Stimulated activated CD4-positive, alpha-beta T cell treated with anti-CD3 and anti-CD28 coated beads, TNF-alpha, amount 100 ng/mL, for 48 hours (primary cell): ENCODE measurements at places on chromosomes 3 and 15.

DNA sequence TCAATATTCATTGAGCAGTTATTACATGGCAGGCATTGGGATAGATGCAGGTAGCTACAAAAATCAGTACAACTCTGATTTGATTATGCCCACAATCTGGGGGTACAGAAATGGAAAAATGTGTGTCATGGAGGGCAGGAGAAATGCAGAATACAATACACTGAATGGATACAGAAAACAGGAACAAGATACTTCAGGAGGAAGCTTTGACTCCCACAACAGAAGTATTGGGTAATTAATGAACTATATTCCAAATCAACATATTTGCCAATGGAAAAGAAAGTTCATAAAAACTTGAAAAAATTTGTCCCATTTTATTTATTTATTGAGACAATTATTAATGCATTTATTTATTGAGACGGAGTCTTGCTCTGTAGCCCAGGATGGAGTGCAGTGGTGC lies 207.0 kb downstream of the SUCLG2 start:
- no peak for DNase-seq

DNA sequence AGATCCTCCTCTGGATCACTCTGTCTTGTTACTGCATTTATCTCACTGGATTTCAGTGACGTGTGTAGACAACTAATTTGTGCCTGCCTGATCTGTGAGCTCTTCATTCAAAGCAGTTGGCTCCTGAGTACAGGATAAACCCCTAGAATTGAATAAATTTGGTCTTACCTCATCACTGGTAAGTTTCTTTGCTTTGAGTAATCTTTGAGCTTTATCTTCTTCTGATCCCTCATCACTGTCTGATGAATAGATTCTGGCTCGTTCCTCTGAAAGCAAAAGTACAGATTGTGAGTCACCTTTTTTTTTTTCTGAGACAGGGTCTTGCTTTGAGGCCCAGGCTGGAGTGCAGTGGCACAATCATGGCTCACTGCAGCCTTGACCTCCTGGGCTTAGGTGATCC lies 24.5 kb downstream of the LEO1 start:
- no peak for DNase-seq

- DNase-seq = no peak
Measured at GRCh38 chr15:94198633-94199032, 32.7 kb upstream of the MCTP2 start.

DNA sequence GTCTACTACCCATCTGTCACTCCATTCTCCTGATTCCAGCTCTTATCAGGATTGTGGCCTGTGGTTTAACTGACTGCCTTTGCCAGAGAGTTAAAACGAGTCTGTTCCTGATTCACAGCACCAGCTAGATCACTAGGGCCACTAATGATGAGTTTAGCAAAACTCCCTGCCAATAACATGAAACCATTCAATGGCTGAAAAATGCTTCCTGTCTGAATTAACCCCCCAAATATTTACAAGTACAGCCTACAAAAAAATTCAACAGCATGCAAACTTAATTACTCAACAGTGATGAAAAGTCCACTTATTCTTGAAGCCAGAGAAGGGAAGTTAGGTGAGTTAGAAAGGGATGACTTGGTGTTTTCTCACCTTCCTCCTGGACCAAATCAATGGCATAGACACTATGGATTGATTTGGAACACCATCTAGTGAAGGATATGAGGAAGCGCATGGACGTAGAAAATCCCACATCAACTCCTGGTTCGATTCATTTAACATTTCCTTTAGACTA lies 141.4 kb downstream of the TGFBR2 start:
- no peak for DNase-seq

DNA sequence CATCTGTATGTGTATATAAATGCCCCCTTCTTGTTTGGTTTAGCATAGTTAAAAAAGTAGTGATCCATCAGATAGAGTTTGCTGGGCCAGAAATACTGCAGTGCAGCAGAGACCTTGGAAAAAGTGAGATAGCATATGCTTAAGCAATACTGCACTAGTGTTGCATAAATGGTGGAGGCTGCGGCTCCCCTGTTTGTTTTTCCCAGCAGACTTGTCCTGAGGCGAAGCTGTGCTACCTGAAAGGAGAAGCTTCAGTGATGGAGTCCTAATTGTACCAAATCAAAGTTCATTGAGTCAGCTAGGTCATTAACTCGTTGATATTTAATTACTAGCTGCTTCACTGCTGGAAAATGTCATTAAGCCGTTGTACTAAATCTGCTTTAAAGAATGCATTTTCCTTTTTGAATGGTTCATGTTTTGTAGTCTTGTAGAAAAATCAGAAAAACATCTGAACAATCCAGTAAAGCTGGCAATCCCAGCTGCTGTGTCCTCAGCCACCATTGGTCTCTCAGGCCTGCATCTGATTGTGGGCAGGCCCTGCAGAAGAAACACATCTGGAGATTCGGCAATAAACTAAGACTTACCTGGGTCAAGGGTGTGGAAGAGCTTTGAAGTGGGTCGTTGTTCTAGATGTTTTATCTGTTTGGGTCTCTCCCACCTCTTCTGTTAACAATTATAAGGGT lies 169.6 kb downstream of the B3GALNT1 start:
- no peak for DNase-seq

- DNase-seq = no peak
Measured at GRCh38 chr15:71325481-71325880, 210.2 kb downstream of the THSD4 start.

GRCh38 chr15:38551720-38552648 lies 12.6 kb downstream of the RASGRP1 start:
- no peak for DNase-seq

DNA sequence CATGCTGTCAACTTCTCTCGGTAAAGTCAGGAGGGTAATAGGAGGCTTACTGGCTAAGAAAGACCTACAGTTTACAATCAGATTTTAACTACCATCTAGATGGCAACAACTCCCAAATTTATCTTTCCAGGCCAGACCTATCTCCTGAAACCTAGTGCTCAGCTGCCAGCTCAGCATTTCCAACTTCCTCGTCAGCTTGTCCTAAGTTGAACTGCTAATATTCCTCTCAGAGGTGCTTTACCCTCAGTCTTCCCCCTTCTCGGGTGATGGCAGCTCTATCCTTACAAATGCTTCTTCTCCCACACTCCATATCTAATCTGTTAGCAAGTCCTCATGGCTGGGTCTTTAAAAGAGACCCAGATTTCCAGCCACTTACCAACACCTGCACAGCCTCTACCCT lies 36.9 kb upstream of the UBE2E2 start:
- no peak for DNase-seq

GRCh38 chr3:43075904-43076661 lies 29.8 kb downstream of the POMGNT2 start:
- no peak for DNase-seq

DNA sequence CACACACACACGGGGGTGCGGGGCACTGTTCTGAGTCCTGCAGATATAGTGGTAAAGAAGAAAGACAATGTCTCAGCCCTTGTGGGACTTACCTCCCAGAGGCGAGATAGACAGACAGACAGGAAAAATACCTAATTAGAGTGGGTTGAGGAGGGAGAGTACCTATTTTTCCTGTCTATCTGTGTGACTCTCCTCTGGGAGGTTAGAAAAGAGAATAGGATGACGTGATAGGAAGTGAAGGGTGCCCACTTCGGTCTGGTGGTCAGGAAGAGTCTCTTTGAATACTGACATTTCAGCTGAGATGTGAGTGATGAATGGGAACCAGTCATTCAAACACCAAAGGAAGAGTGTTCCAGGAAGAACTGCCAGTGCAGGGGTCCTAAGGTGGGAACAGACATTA lies 4.1 kb upstream of the APOD start:
- no peak for DNase-seq

DNA sequence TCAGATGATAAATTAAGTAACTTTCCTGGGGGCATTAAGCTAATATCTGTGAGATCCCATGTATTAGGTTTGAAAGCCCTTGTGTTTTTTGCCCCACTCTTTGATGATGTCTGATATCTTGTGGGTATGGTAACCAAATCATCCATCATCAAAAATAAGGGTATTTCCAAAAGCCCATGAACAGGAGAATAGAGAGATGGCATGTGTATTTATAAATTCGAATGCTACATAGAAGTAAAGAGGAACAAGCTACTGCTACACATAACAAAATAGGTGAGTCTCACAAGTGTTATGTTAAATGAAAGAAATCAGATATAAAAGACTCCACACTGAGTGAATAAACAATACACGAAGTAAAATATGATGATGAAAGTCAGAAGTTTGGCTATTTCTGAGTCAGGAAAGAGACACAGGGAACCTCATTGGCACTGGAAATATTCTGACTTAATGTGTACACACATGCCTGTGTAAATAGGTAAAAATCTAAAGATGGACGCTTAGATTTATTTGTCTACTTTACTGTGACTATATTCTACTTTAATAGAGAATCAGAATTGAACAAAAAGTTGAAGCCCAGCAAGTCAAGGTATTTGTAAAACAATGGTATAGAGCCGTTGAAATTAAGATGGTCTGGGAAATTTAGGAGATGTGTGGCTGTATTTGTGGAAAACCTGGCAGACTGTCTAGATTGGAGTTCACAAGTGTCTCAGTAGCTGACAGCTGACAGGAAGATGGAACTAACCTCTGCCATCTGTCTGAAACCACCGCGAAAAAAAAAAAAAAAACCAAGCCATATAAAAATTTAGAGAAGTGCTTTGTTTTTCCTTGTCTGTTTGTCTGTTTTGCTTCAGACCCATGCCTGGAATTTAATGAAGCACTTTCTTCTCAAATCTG lies 111.0 kb upstream of the TGFBR2 start:
- no peak for DNase-seq

DNA sequence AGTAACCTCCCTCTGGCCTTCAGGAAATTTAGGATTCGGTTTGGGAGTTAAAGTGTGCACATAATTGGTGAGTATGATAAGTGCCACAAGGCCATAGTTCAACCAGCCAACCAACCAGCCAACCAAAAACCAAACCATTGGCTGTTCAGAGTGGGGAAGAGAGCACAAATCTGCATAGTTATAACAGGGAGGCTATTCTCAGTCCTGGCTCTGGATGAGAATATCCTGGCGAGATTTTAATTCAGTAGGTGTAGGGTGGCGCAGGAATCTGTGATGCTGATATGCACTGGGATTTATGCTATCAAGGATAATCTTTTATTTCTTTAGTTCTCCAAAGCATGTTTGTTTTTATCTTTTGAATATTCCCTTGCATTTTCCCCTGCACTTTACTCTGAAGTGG lies 49.1 kb downstream of the AKAP13 start:
- DNase-seq = no peak

DNA sequence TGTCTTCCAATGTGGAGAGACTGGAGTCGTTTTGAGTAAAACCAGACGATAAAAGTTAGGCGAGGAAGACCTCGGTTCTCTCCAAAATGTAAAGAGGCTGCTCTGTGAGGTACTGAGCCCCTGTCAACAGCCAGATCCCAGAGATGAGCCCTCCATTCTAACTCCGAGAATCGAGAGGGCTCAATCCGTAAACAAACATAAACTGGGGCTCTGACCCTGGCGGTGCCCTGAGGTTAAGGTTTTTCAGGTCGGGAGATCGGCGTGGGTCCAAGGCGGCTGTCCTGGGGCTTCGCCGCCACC lies 417 bp downstream of the TBCCD1 start:
- no peak for DNase-seq

DNA sequence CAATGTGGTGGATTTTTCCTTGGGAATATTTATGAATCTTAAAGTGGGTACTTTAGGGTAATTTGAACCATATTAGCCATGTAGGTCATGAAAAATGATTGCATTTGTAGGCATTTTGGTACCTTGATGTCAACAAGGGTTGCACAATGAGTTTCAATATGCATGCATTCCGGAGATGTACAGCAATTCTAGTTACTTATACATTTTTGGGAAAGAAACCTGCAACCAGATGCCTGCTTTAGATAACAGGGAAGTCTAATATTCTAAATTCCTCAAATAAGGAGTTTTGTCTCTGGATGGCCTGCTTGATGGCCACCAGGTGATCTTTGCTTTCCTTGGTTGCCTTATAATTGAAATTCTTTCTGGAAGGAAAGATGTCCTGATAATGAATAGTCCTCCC lies 240.5 kb upstream of the SETMAR start:
- no peak for DNase-seq

GRCh38 chr3:67001086-67001861 lies 3.2 kb downstream of the KBTBD8 start:
- DNase-seq = no peak
